H54 (cell line): ENCODE measurements at places on chromosomes 4 and X.

DNA sequence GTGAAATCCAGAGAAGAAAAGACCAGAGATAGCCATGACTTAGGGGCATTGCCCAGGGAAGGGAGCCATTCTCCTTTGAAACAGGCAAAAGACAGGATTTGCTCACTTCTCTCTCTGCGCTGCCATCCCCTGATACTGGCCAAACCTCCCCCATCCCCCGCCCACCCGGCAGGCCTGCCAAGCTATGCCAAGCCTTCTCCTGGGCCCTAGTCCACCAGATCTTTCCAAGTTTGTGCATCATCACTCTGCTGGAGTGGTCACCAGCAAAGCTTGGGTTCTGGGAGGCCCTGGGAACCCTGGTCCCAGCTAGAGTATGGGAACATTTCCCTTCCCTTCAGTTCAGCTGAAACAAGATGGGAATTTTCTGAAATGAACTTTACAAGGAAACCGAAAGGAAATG lies 18.4 kb downstream of the EFNB1 start:
- DNase-seq: no peak

- DNase-seq: no peak
Observed at GRCh38 chr4:108902769-108903168, 139.9 kb upstream of the ETNPPL start.

GRCh38 chrX:24846550-24847150 lies 152.9 kb downstream of the POLA1 start:
- no peak for DNase-seq

DNA sequence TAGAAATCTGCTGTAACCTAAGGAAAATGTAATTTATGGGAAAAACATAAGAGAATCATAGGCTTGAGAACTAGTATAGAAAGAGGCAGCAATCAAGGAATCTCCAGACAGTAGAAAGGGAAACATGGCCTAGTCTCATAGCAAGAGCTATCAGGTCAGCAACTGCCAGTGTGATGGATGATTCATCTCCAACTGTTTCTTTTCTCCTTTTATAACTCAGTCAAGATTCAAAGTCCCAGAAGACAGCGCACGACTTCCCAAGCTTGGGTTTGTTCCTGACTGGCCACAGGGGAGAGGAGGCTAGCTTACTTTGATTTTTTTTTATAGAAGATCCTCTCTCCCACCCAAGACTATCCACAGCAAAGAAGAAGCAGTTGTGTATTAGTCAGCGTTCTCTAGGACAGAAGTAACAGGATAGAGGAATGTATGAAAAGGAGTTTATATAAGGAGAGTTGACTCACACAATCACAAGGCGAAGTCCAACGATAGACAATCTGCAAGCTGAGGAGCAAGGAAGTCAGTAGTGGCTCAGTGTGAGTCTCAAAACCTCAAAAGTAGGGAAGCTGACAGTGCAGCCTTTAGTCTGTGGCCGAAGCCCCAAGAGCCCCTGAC lies 181.5 kb downstream of the GC start:
- no peak for DNase-seq

GRCh38 chrX:40912166-40912565 lies 173.1 kb upstream of the USP9X start:
- no peak for DNase-seq

DNA sequence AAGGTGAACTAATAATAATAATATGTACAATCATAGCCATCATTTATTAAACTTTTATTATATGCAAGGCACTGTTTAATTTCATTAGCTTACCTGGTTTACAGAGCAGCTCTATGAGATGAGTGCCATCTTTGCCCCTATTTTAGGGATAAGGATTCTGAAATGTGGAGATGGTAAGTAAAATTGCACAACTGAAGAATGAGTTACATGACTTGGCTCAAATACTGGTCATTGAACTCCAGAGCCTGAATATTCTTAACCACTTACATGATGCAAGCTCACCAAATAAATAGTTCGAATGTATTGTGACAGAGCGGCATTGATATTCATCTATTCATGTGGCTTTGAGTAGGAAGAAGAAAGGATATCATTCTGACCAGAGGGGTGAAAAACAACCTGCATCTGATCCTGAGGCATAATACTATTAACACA lies 11.7 kb downstream of the ALB start:
- DNase-seq: no peak

GRCh38 chr4:99855678-99856077 lies 38.5 kb downstream of the LAMTOR3 start:
- no peak for DNase-seq

GRCh38 chr4:16767861-16768260 lies 130.6 kb downstream of the LDB2 start:
- no peak for DNase-seq

DNA sequence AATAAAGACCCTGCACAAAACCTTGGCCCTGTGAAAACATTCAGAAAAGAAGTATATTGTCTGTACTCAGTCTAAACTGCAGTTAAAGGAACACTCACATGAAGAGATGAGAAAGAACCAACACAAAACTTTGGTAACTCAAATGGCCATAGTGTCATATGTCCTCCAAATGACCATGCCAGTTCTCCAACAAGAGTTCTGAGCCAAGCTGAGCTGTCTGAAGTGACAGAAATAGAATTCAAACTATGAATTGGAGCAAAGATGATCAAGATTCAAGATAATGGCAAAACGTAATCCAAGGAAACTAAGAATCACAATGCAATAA lies 739.3 kb upstream of the NDST4 start:
- no peak for DNase-seq

- DNase-seq: no peak
Observed at GRCh38 chr4:152188801-152189200, 347.1 kb downstream of the FBXW7 start.

DNA sequence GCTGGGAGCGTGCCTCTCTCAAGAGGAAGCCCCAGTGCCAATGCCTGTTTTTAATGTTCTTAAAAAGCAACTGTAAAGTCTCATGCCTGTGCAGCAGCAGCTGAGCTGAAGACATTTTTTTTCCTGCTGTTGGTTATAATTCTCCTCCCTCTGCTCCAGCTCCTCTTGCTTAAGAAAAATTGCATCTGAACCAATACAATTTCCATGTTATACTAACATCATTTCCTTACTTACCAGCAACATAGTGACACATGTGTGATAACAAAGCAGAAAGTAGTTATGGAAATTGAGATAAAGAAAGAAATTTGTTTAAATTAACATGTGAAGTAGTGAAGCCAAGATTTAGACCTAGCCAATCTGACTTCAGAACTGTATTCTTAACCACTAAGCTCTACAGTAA lies 101.4 kb downstream of the TBC1D19 start:
- no peak for DNase-seq

GRCh38 chr4:46934726-46935125 lies 25.7 kb upstream of the COX7B2 start:
- no peak for DNase-seq

GRCh38 chr4:154872198-154872597 lies 91.1 kb downstream of the RBM46 start:
- no peak for DNase-seq

- no peak for DNase-seq
Observed at GRCh38 chr4:176090115-176090514, 24.5 kb downstream of the WDR17 start.

DNA sequence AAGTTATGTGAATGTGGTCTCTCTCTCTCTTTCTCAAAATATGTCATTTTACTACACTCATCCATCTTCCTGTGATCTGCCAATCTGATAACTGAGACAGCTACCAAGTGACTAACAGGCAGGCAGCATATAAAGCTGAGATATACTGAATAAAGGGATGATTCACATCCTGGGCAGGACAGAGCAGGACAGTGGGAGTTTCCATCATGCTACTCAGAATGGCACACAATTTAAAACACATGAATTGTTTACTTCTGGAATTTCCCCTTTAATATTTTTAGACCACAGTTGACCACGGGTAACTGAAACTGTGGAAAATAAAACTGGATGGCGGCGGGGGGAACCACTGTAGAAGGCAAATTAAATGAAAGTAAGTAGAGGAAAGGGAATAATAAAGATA lies 58.6 kb upstream of the DCTD start:
- DNase-seq: peak; percentile 30

DNA sequence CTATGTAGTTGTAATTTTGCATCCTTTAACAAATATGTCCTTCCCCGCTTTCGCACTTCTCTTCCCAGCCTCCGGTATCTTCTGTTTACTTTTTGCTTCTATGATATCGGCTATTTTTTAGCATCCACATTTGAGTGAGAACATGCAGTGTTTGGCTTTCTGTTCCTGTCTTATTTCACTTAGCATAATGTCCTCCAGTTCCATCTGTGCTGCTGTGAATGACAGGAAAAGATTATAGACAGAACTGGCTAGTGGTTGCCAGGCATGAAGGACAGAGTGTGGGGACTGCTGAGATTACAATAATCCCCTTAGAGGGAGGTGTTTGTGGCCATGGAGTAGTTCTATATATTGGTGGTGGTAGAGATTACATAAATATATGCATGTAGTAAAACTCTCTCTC lies 588.6 kb downstream of the NLGN4X start:
- DNase-seq: no peak

DNA sequence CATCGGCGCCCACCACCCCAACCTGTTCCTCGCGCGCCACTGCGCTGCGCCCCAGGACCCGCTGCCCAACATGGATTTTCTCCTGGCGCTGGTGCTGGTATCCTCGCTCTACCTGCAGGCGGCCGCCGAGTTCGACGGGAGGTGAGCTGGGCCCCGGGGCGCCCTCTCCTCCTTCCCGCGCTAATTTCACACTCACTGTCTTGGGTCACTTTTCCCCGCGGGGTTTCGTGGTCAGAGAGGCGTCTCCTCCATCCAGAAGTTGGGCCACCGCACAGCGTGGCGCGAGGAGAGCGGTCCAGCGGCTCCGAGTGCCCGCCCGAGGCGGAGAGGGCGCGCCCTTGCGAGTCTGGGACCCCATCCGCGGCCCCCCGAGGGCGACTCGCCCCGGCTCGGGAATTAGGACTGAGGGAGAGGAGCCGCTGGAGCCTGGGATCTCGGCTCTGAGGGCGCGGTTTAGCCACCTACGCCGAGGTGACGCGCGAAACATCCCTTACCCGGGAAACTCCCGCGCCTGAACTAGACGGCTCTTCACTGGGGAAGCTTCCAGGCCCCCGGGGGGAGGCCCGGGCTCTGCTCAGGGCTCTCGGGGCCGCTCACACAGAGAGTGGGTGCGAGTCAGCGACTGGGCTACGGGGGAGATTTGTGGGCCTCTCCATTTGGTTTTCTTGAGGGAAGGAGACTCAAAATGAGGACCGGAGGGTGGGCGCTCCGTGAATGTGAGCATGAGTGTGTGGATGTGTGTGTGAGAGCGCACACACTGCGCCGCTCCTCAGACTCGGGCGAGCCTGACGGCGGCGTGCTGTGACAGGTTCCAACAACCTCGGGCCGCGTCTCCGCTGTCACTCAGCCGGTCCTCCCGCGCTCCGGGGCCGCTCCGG lies 551 bp downstream of the NPNT start:
- DNase-seq: no peak

GRCh38 chr4:124111922-124112321 lies 600.6 kb downstream of the ANKRD50 start:
- DNase-seq: no peak

GRCh38 chrX:83510510-83511062 lies 2.5 kb downstream of the POU3F4 start:
- DNase-seq: no peak

GRCh38 chr4:183441276-183441675 lies 3.2 kb upstream of the CDKN2AIP start:
- no peak for DNase-seq

GRCh38 chr4:154622598-154622997 lies 10.1 kb upstream of the FGG start:
- peak; percentile 19 for DNase-seq

DNA sequence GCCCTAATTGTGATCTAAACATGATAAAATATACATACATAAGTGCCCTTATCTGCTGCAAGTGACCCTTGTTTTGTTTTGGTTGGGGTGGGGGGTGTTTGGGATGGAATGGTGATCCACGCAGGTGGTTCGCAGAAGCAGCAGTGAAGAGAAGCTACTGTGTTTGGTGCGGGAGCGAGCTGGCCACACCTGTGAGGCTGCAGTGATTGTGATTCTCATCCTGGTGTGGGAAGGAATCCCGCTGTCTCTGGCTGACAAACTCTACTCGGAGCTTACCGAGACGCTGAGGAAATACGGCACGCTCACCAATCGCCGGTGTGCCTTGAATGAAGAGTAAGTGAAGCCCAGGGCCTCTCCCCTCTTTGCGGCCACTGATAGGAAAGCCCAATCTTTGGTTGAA lies 96.8 kb downstream of the TET2 start:
- DNase-seq: no peak

GRCh38 chr4:164343472-164343976 lies 410.4 kb upstream of the SMIM31 start:
- DNase-seq: no peak

GRCh38 chr4:83905952-83906351 lies 370.0 kb downstream of the GPAT3 start:
- no peak for DNase-seq

- no peak for DNase-seq
Observed at GRCh38 chr4:128455480-128455879, 167.9 kb upstream of the PGRMC2 start.

DNA sequence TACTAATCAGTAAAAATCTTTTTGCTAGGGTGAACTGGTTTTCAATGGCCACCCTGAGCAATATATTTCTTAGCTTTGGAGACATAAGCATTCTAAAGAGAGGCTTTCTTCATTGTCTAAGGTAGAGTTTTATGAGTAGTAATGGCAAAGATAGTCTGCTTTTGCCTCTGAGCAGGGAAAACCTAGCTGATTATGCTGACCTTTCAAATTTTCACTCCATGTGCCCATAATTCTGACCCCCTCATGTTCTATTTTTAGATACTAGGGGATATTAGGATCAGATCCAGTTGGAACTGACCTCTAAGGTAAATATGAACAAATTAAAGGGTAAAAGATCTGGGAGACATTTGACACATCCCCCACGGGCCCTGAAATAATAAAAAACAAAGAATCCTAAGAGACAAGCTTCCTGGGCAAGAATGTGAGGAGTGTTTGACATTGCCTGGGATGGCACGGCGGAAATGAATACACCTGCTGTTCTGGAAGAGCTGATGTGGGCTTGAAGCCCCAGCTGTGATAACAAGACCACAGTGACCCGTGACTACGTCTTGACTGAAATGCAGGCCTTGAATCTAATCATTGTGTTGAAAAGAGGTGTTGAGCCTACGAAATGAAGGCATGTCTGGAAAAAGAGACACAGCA lies 392.1 kb upstream of the FRG1 start:
- no peak for DNase-seq

GRCh38 chr4:76806757-76807156 lies 91.2 kb downstream of the SOWAHB start:
- DNase-seq: no peak

DNA sequence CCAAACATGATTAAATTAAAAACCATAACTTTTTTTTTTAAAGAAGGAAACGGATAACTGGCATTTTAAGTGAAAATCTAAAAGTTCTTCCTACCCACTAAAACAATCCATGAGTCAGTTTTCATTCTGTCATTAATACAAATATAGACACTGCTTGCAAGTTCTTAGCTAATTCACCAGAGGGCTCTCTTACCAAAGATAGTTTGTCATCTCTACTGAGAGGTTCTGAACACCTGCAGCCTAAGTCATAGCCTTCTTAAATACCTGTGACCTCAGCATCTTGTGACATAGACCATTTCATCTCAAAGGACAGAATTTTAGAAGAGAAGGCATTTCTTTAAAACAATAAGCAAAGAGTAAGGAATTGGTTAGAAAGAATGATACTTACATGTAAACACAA lies 65.3 kb upstream of the FAM120C start:
- DNase-seq: peak; percentile 1
